ENCODE measurements at places on chromosomes 2 and 18.

DNA sequence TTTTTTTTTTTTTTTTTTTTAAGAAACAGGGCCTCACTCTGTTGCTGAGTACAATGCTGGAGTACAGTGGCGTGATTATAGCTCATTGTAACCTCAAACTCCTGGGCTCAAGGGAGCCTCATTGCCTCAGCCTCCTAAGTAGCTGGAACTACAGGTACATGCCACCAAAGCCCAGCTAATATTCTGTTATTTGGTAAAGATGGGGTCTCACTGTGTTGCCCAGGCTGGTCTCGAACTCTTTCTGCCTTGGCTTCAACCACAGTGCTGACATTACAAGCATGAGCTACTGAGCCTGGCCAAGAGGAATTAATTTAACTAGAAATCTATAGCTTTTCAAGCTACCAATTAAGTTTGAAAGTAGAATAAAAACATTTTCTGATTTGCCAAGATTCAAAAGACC is 27.8 kb downstream of the DYM start:
- DNase-seq = no peak

GRCh38 chr2:126771501-126772195 is 115.7 kb downstream of the GYPC start:
- DNase-seq = no peak

GRCh38 chr18:32730620-32731091 is 42.2 kb downstream of the KLHL14 start:
- DNase-seq = no peak

DNA sequence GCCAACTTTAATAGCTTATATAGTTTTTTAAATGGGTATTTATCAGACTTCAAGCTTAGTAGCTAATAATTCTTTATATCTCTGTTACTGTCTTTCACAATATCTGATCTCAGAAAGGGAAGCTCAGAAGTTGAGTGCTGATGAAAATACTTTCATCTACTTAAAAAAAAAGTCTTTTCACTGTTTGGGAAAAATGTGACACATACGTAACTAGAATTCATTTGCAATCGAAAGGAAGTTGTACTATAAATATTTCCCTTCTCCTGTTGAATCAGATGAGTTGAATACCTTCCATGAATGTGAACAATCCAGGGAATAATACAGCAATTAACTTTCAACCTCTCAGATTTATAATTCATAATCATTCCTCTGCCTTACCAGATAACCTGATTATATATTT is 811 bp upstream of the SCG2 start:
- DNase-seq = no peak

DNA sequence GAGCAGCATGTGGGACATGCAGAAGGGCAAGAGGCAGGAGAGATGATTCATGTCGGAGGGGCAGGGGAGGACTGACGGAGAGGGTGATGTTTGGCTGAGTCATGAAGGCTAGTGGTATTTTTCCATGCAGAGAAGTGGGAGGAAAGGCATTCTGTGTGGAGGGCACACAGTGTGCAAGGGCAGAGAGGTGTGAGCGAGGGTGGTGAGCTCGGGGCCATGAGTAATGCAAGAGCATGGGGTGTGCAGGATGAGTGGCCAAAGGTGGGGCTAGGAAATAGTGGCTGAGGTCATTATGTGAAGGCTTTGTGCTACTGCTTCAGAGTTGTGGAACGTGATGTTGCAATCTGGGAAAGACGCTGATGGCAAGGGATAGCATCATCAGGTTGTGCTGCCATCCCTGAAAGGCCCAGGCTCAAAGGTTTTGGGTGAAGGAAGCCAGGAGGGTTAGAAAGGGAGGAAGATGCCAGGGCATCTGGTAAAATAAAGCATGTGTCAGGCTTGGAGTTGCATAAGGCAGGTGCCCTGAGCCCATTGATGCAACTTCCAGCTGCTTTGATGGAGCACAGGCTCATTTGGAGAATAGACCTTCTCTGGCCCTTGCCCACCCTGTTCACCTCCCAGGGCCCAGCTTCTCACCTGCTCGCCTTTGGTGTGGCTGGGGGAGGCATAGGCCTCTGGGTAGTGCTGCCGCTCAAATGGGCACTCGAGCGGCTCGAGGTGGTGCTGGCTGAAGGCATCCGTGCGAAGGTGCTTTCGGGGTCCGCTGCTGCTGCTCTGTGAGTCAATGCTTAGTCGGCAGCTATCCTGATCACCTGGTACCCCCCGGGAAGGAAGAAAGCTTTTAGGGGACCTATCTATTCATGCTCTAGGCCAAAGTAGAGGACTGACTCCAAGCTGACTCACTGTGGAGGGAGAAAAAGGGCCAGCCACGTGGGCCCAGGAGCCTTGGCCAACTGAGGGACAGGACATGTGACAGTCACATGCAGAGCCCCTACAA is 37.5 kb downstream of the PAX8 start:
- DNase-seq = no peak

DNA sequence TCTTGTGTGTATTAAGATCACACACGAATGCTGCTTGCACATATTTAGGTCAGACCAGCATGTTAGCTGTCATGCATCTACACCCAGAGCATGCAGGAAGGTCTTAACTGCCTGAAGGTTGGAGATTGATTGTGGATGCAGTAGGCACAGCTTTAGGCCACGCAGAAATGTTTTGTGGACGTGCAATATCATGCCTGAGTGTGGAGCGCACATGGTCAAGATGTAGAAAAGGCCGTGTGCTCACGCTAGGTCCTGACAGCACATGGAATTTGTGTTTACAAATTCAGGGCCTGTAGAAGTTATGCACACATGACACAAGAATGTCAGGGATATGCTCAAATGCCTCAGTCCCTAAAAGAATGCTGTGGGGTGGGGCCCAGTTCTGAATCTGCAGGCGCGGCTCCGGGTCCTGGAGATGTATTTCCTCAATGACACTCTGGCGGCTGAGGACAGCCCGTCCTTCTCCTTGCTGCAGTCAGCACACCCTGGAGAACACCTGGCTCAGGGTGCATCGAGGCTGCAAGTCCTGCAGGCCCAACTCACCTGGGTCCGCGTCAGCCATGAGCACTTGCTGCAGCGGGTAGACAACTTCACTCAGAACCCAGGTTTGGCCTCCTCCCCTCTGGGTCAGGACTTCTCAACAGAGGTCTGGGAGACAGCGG is 27.9 kb downstream of the MARCO start:
- no peak for DNase-seq
